ENCODE measurements at places on chromosomes 2 and 18.

GRCh38 chr18:55024564-55024963, 65.3 kb upstream of the CCDC68 start:
- DNase-seq: no peak

GRCh38 chr2:15647622-15648590, 56.2 kb downstream of the DDX1 start:
- no peak for DNase-seq

GRCh38 chr18:79786786-79787526, 10.8 kb upstream of the KCNG2 start:
- DNase-seq: no peak

GRCh38 chr2:23823863-23824262, 103.1 kb downstream of the ATAD2B start:
- DNase-seq: no peak

DNA sequence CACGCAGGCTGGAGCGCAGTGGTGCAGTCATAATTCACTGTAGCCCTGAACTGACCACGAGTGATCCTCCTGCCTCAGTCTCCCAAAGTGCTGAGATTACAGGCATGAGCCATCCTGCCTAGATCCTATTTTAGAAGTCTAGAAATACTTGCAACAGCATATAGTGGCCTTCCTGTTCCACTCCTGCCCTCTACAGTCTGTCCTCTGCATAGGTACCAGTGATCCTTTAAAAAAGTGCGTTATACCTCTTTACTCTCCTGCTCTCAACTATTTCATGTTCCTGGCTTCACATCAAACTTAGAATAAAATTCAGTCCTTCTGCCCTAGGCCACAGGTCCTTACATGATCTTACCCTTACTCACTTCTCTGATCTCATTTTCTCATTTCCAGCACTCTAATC, 6.0 kb downstream of the COMMD1 start:
- DNase-seq: no peak

DNA sequence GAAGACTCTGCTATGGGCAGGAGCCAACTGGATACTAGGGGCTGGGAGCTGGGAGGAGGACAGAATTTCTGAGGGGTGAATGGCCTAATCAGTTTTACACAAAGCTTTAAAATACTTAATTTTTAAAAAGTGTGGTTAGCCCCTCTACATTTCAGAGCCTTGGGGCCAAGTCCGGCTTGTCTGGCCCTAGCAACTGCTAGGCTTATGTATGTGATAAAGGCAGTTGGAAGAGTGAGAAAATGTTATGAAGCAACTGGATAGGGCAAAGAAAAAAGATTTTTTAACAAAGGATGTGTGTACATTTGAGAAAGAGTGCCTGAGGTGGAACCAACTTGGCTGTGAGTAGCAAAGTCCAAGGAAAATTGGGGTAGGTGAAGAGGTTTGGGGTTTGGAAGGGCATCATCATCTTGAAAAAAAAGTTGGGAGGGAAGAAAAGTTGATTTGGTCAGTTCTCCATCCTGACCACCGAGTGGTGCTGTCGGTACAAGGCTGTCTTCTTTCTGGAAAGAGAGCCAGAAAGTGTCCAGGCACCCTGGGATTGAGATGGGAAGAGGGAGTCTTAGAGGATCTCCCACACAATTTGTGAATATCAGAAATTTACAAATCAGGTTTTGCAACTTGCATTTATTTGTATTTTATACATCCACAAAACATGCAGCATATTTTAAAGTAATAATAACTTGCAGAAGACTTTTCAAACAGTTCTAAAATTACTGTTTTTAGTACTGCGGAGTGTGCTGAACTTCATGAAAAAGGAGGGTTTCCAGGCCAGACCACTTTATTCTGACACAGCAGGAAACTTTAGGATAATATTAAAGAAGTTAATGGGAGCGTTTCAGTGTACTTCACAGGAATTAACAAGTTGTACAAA, 10.5 kb upstream of the CDK15 start:
- DNase-seq: no peak

DNA sequence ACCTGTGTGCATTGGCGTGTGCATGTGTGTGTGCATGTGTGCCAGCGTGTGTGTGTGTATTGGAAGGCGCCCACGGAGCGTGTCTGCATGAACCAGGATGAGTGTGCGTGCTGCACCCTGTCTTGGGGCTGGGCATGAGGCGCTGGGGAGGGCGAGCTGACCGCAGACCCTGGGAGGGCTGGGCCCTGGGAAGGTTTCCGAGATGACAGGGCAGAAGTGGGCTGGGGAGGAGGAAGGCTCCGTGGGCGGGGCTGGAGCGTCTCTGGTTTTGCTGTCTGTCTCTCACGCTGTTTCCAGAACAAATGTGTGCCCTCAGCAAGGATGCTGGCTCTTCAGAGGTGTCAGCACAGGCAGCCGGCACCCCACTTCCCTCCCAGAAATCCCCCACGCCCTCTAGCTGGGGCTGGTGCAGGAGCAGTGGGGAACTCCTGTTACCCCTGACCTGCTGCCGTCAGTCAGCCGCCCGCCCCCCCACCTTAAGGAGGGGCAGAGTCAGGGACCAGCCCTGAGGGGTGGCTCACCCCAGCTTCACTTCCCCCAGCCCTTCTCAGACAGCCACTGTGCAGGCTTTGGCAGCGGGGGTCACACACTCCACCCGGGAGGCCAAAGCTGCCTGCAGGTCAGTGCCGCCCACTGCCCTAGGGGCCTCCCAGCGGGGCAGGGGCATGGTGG, at the start of gene GPR35:
TSS of gene GPR35 (plus strand) at position 531 of the 672 bp plus-strand sequence. CDS start 4,473 bp downstream, outside the sequence.
- DNase-seq: no peak

DNA sequence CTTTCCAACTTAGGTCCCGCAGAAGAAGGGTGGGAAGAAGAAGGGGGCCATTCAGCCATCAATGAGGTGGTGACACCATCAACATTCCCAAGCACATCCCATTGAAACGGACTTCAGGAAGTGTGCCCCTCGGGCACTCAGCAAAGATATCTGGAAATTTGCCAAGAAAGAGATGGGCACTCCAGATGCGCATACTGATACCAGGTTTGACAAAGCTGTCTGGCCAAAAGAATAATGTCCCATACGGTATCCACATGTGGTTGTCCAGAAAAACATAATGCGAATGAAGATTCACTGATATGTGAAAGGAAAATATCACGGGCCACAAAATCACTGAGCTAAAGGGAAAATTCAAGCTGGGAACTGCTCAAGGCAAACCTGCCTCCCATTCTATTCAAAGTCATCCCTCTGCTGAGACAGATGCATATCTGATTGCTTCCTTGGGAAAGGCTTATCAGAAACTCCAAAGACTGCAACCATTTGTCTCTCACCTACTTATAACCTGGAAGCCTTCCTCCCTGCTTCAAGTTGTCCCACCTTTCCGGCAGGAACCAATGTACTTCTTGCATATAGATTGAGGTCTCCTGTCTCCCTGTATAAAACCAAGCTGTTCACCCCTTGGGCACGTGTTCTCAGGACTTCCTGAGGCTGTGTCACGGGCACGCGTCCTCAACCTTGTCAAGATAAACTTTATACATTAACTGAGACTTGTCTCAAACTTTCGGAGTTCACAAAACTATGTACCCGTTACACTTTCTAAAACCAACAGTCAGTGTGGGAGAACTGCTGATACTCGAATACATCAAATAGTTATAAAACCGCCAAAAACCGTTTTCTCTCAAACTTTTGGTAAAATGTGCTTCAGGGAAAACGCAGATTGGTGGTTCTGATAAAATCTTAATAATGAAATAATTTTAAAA, 1.3 kb upstream of the PDK1 start:
- no peak for DNase-seq

- no peak for DNase-seq
Measured at GRCh38 chr18:39406941-39407340, 1841.3 kb upstream of the CELF4 start.

DNA sequence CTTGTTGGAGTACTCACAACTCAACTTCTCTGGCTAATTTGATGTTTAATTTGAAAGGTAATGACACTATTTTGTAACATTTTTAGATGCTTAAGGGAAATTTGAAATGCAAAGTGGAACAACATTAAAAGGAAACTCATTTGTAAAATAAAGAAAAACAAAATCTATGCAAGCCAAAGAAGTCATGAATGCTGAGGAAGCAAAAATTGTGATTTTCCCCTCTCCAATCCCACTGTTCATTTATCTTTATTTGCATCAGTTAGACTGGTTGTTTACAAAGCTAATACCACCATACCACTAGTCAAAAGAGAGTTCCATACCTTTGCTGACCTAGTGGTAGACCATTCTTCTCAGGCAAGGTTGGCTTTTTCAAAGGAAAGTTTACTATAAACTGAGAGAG, 2.2 kb upstream of the B4GALT6 start:
- no peak for DNase-seq

DNA sequence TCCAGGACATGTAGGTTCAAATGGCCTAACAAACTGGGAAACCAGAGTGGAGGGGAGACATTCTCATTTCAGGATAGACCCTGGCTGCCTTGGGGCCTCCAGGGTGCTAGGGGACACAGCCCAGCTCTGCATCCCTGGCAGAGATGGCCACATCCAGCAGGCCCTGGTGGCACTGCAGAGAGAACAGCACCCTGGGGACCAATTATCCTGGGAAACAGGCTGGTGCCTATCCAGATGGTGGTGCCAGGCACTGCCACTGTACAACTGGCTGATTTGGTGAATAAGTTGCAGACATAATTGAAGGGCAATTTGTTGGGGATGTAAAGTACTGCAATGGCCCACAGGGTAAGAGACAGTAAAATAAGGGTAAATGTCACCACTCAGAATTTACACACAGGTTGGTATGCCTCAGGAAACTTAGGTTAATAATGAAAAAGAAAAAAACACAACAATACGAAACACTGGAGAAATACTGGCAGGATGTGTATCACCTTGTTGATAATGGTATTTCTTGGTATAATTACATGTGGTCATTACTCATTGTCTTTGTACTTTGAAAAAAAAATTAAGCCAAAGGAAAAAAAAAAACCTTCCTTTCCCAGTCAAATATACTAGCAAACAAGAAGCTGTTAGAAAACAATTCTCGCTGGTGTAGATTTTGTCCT, 12.8 kb upstream of the SFTPB start:
- DNase-seq: peak; percentile 96

GRCh38 chr18:43830947-43831346, 553.7 kb upstream of the SYT4 start:
- DNase-seq: no peak

- DNase-seq: no peak
Measured at GRCh38 chr2:184524551-184525382, 73.6 kb upstream of the ZNF804A start.

DNA sequence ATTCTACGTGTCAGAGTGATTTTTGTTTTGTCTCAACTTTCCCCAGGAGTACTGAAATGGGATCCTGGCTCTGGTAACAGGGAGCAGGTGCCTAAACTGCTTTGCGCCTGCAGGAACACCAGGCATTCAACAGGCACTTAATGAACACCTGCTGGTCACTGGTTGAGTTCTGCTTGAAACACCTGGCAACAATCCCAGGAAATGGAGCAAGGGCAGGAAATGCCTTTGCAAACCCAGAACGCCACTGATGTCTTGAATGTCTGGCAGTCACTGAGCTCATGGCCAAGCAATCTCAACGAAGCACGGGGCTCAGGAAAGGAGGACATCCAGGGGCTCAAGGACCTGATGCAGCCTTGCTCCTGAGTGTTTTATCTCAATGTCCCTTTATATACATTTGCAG, 360.0 kb upstream of the RAB6C start:
- DNase-seq: no peak

DNA sequence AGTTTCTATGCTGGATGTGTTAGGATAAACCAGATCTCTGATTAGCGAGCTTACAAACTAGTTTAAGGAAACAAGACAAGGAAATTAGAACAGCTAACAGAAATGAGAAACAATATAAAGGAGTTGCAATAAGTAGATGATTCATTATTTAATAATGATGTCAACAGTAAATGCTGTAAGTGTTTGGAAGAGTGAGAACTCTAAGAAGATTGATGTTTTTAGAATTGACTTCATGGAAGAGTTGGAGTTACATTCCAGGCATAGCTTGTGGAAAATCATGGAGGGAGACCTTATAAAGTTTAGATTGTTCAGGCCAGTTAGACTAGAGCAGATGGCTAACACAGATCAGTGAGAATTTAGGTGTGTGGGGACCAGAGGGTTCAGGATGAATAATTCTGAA, 32.6 kb downstream of the PPP1R1C start:
- DNase-seq: no peak

DNA sequence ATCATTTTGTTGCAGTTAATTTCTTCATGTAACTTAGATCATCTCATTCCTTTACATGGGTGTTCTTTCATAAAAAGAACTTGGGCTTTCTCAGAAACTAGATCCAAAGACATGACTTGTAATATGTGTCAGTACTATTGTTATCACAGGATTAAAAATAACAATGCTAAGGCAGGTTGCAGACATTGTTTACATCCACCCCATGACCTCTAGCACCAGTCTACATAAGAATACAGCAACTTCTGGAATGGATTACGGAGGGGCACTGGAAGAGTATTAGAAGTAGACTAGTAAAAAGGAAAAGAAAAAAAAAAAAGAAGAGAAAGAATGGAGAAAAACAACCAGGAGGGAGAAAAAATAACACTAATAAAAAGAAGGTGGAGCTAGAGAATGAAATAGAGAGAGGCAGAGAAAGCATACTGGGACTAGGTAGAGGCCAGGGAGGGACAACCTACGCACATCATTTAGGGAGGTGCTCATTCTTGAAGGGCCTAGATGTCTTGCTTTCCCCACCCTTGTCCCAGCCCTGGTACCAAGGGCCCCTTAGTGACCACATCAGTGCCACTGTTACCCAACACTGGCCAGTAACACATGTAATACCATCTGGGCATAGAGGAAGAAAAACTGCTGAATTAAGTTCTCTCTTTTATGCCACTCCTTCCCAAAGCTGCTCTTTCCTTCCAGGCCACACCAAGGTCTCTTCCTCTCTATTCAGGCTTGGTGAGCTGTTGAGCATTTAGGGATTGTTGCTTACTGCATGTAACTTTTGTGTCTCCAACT, 70.6 kb upstream of the KLF7 start:
- DNase-seq: no peak

Data from NCI-H1694 (cell line).